ENCODE measurements at places on chromosomes 6 and 20. TPM values are rescaled to one million over a fixed set of nuclear protein-coding genes. Genes with fewer than 3 reads are reported as not detected.

DNA sequence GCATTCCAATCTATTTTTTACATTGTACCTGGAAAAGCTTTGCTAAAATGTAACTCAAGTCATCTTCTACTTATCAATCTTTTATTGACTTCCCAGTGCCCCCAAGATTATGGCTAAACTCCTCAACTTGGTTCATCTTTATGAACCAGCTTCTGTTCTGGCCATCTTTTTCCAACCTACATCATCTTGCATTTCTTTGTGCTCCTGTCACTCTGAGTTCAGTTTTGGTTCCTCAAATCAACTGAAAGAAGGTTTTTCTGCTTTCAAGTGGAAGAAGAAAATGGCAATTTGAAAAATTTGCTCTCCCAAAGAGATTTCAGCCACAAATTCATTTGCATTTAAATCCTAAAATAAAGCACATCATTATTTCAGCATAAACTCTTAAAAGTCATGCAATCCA lies 41.8 kb downstream of the GPX5 start:
- DNase-seq = no peak

DNA sequence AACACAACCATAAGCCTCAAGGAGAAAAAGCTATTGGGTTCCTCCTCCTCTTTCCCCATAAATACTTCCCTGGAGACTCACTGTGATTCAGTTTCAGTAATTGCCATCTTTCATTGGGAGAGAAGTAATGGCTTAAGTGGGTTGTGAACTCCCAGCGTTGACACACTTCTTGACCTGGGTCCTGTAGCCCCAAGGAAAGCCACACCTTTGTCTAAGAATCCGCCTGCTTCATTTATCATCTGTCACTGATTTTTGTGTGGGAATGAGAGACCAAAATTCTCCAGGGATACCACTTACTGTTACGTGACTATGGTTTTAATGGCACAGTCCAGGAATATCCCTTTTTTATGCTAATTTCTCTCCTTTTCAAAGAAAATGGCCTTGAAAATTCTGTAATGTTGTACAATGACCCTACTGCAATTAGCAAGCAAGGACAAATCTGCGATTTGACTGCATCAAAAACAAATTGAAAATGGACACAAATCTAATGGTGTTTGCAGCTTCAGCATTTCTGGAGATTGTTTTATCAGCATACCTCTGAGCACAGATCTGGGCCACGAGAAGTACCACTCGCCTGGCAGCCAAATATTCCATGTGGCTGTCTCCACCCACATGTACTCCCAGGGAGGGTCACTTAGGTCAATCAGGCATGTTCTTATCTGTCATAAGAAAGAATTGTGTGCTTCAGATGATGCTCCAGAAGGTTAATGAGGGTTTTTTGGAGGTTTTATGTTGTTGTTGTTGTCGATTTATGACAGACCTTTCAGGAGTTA lies 29.8 kb downstream of the DCBLD1 start:
- DNase-seq = no peak

GRCh38 chr6:144231721-144232120 lies 53.4 kb upstream of the UTRN start:
- no peak for DNase-seq

GRCh38 chr20:4848041-4848440 lies 126.3 kb downstream of the PRND start:
- DNase-seq = no peak

Gene NUS1
- polyA plus RNA-seq = 67.2 TPM

GRCh38 chr6:69202768-69203167 lies 567.7 kb downstream of the ADGRB3 start:
- DNase-seq = no peak

- DNase-seq = no peak
Measured at GRCh38 chr20:44435630-44436335, 39.9 kb upstream of the TTPAL start.

GRCh38 chr6:50834929-50835410 lies 16.3 kb downstream of the TFAP2B start:
- DNase-seq = no peak

Gene ME1
- 2.9 TPM for polyA plus RNA-seq

Gene CBLN4
- polyA plus RNA-seq = 2.7 TPM

GRCh38 chr6:80211286-80211685 lies 104.8 kb downstream of the BCKDHB start:
- no peak for DNase-seq

Gene C6orf163
- polyA plus RNA-seq = 3.3 TPM

Gene SEMG1
- polyA plus RNA-seq = not detected

- peak; percentile 52 for DNase-seq
Measured at GRCh38 chr20:43040427-43040826, 149.3 kb downstream of the PTPRT start.

- DNase-seq = no peak
Measured at GRCh38 chr6:54929245-54929909, 82.8 kb downstream of the FAM83B start.

Data from right renal pelvis (tissue), 4 donors.